Glutamatergic neuron (in vitro differentiated cells): ENCODE measurements at places on chromosomes 3 and 15. TPM values are rescaled to one million over a fixed set of nuclear protein-coding genes. Genes with fewer than 3 reads are reported as not detected.

- DNase-seq = peak; percentile 73
- peak overlapping the region; percentile 75 for H3K27ac ChIP-seq
- no peaks in the 10 kb centered on the region for H3K36me3 ChIP-seq
- no peak overlapping the region for H3K4me3 ChIP-seq
- H3K4me1 ChIP-seq = peaks cover 19% of the 10 kb centered on the region
Observed at GRCh38 chr3:58217209-58217811, 6.5 kb upstream of the DNASE1L3 start.

GRCh38 chr15:47184908-47185801 is 532.1 kb upstream of the SEMA6D start:
- peaks cover 21% of the 10 kb centered on the region for H3K27me3 ChIP-seq
- H3K4me3 ChIP-seq = peak overlapping the region; percentile 98
- no peaks in the 10 kb centered on the region for H3K36me3 ChIP-seq
- DNase-seq = peak; percentile 62

DNA sequence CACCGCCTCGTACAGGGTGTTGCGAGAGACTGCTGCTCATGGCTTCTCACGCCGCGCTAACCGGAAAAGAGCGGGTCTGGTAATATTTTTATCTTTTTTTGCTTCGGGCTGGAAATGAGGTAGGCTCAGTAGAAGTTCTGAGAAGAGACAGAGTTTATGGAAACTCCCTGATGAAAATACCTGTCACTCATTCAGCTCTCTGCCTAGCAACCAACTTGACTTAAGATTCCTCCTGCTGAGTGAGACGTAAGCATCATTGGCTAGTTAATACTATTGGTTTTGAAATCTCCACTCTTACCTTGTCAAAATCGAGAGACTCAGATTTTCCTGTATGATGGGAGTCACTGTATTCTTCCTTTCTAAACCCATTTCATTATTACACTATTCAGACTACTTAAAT is 181.7 kb downstream of the PTPRG start:
- no peak overlapping the region for H3K4me3 ChIP-seq
- no peaks in the 10 kb centered on the region for H3K27me3 ChIP-seq
- no peak for DNase-seq
- no peaks in the 10 kb centered on the region for H3K36me3 ChIP-seq

- no peak overlapping the region for H3K27ac ChIP-seq
- H3K4me3 ChIP-seq = no peak overlapping the region
- DNase-seq = no peak
- H3K27me3 ChIP-seq = no peaks in the 10 kb centered on the region
- H3K4me1 ChIP-seq = no peaks in the 10 kb centered on the region
Observed at GRCh38 chr15:34883042-34883441, 86.5 kb downstream of the AQR start.

- H3K36me3 ChIP-seq = peaks cover 4% of the 10 kb centered on the region
- H3K4me1 ChIP-seq = peaks cover 5% of the 10 kb centered on the region
- H3K4me3 ChIP-seq = no peak overlapping the region
- peaks cover 2% of the 10 kb centered on the region for H3K27me3 ChIP-seq
Observed at GRCh38 chr3:132222868-132223538, 94.2 kb upstream of the ACP3 start.

- peaks cover 1% of the 10 kb centered on the region for H3K27me3 ChIP-seq
- H3K4me3 ChIP-seq = no peak overlapping the region
- H3K36me3 ChIP-seq = no peaks in the 10 kb centered on the region
- DNase-seq = no peak
- no peak overlapping the region for H3K27ac ChIP-seq
Observed at GRCh38 chr15:58175955-58176354, 37.8 kb downstream of the AQP9 start.

DNA sequence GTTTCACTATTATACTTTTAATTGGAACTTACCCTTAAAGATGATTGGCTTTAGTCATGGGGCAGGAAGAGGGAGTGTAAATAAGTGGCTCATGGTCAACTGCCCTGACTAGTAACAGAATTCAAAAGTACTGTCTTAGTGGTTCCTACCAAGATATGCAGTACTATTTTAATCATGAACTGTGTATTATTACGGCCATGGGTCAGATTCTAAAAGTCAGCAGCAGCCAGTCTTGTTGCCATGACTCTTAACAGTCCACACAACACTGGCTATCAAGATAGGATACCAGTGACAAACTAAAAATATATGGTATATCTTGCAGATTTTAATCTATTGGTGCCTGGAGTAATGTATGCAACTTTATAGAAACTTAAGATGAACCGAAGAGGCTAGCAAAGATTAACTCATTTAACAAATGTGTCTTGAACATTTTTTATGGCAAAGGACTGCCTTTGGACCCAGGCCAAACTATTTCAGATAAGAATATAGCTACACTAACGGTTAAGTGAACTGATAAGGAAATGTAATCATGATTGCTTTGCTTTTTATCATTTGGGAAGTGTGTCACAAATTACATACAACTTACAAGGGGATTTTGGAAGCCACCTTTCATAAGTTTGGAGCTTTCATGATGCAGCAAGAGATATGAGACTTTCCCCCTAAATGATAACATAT is 163.7 kb downstream of the TCF12 start:
- H3K4me1 ChIP-seq = peaks cover 17% of the 10 kb centered on the region

- H3K4me3 ChIP-seq = peak within 1 kb of the TSS; percentile 75
- peak within 1 kb of the TSS; percentile 86 for H3K27ac ChIP-seq
- H3K27me3 ChIP-seq = no peaks in the 10 kb centered on the region
- H3K4me1 ChIP-seq = peaks cover 16% of the 10 kb centered on the region
- no peaks in the 10 kb centered on the region for H3K36me3 ChIP-seq
Observed at GRCh38 chr3:165837058-165837525, at the start of gene BCHE. TSS of gene BCHE (minus strand) at chr3:165837423. CDS start at chr3:165831033, 6,390 bp downstream.

DNA sequence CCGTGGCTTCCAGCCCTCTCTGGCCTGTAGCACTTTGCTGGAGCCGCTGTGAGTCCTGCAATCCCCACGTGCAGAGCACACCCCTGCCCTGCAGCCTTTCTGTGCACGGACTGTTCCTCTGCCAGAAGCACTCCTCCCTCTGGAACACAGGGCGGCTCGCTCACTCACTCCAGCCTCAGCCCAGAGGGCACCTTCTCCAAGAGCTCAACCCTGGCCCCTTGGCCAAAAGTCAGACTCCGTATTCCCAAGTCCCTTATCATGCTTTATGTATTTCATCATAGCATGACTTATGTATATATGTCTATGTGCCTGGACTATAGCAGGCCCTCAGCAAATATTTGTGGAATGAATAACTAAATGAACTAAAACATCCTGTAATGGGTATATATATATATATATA is 63.2 kb downstream of the ASB7 start:
- H3K36me3 ChIP-seq = no peaks in the 10 kb centered on the region
- peaks cover 8% of the 10 kb centered on the region for H3K4me1 ChIP-seq
- DNase-seq = no peak
- H3K27ac ChIP-seq = no peak overlapping the region
- H3K27me3 ChIP-seq = peaks cover 1% of the 10 kb centered on the region

- H3K36me3 ChIP-seq = peaks cover 8% of the 10 kb centered on the region
- peak overlapping the region; percentile 98 for H3K4me3 ChIP-seq
- H3K4me1 ChIP-seq = peaks cover 41% of the 10 kb centered on the region
- peaks cover 26% of the 10 kb centered on the region for H3K27me3 ChIP-seq
Observed at GRCh38 chr15:92903631-92903965, 3.5 kb downstream of the CHD2 start.

GRCh38 chr15:25801586-25802284 is 61.4 kb downstream of the ATP10A start:
- no peaks in the 10 kb centered on the region for H3K36me3 ChIP-seq
- H3K27me3 ChIP-seq = peaks cover 7% of the 10 kb centered on the region
- no peak overlapping the region for H3K4me3 ChIP-seq
- peaks cover 10% of the 10 kb centered on the region for H3K4me1 ChIP-seq
- H3K27ac ChIP-seq = peak overlapping the region; percentile 40

- peaks cover 23% of the 10 kb centered on the region for H3K4me1 ChIP-seq
- H3K27me3 ChIP-seq = no peaks in the 10 kb centered on the region
- DNase-seq = no peak
- no peaks in the 10 kb centered on the region for H3K36me3 ChIP-seq
- H3K4me3 ChIP-seq = no peak overlapping the region
Observed at GRCh38 chr3:30657914-30658313, 51.5 kb downstream of the TGFBR2 start.

GRCh38 chr3:2771193-2771592 is 339.0 kb downstream of the IL5RA start:
- H3K36me3 ChIP-seq = no peaks in the 10 kb centered on the region
- peaks cover 16% of the 10 kb centered on the region for H3K4me1 ChIP-seq
- no peak for DNase-seq
- peaks cover 2% of the 10 kb centered on the region for H3K27me3 ChIP-seq
- no peak overlapping the region for H3K4me3 ChIP-seq

DNA sequence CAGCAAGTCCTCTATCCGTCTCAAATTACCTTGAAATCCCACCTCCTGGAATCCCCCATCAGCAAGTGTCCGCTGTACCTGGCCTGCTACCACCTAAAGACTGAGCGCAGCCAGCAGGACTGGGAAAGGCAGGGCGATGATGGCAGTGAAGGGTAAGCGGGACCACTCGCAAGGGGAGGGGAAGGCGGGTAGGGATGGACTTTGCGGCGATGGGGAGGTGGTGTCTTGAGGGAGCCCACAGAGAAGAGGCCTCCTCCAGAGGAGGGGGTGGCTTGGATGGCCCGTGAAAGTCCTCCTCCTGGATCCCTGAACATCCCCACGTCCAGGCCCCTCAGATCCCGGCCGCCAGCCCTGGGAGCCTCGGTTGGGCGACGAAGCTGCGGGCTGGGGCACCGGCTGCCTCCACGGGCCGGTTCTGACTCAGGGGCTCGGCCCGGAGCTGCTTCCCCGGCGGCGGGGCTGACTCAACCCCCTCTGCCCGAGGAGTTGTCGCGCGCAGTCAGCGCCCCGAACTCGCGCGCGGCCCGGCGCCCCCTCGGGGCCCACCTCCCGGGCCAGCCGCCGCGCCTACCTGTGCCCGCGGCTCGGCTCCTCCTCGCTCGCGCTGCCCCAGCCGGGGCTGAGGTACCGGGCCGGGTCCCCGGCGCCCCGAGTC is 512 bp downstream of the LARP6 start:
- H3K27me3 ChIP-seq = peaks cover 9% of the 10 kb centered on the region
- peak overlapping the region; percentile 28 for H3K27ac ChIP-seq
- H3K4me3 ChIP-seq = peak overlapping the region; percentile 83
- DNase-seq = peak; percentile 40

GRCh38 chr3:172317984-172318383 is 130.3 kb downstream of the GHSR start:
- DNase-seq = peak; percentile 80
- peak overlapping the region; percentile 57 for H3K4me3 ChIP-seq
- peaks cover 25% of the 10 kb centered on the region for H3K4me1 ChIP-seq
- peak overlapping the region; percentile 87 for H3K27ac ChIP-seq
- peaks cover 11% of the 10 kb centered on the region for H3K27me3 ChIP-seq

DNA sequence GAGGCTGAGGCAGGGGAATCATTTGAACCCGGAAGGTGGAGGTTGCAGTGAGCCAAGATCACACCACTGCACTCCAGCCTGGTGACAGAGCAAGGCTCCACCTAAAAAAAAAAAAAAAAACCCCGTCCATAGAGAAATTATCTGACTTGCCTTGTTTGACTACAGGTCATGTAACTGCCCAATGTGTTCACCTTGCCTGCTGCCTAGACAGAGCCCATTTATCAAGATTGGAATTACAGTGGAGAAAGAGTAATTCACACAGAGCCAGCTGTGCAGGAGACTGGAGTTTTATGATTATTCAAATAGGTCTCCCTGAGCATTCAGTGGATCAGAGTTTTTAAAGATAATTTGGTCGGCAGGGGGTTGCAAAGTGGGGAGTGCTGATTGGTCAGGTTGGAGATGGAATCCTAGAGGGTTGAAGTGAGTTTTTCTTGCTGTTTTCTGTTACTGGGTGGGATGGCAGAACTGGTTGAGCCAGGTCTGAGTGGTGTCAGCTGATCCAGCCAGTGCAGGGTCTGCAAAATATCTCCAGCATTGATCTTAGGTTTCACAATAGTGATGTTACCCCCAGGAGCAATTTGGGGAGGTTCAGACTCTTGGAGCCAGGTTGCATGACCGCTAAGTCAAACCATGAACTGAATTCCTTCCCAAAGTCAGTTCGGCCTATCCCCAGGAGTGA is 40.8 kb upstream of the ACP3 start:
- DNase-seq = no peak
- H3K4me1 ChIP-seq = no peaks in the 10 kb centered on the region
- no peak overlapping the region for H3K27ac ChIP-seq
- peaks cover 14% of the 10 kb centered on the region for H3K36me3 ChIP-seq
- no peaks in the 10 kb centered on the region for H3K27me3 ChIP-seq

GRCh38 chr3:16240229-16241023 is 24.3 kb downstream of the DPH3 start:
- H3K4me3 ChIP-seq = no peak overlapping the region
- H3K36me3 ChIP-seq = no peaks in the 10 kb centered on the region
- H3K27ac ChIP-seq = peak overlapping the region; percentile 63
- peaks cover 21% of the 10 kb centered on the region for H3K4me1 ChIP-seq
- no peaks in the 10 kb centered on the region for H3K27me3 ChIP-seq

- no peak overlapping the region for H3K27ac ChIP-seq
- no peak for DNase-seq
- no peaks in the 10 kb centered on the region for H3K4me1 ChIP-seq
- no peak overlapping the region for H3K4me3 ChIP-seq
- no peaks in the 10 kb centered on the region for H3K27me3 ChIP-seq
- no peaks in the 10 kb centered on the region for H3K36me3 ChIP-seq
Observed at GRCh38 chr3:28853830-28854229, 427.0 kb upstream of the RBMS3 start.

DNA sequence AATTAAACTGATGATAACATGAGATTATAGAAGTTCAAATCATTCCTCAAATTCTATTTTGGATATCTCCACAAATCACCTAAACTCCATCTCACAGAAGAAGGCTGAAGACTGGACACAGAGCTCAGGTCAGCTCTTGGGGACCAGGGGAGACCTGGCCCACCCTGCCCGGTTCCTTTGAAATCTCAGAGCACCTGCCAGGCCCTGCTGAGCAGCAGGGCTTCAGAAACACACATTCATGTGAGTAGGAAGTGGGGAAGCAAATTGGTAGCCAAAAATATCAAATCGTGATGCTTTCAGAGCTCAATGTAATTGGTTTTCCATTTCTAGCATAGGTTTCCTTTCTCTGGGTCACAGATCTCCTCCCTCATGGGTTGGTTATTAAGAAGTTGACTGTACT is 76.2 kb downstream of the OCA2 start:
- H3K27me3 ChIP-seq = peaks cover 5% of the 10 kb centered on the region
- H3K4me3 ChIP-seq = no peak overlapping the region
- no peaks in the 10 kb centered on the region for H3K36me3 ChIP-seq
- H3K4me1 ChIP-seq = peaks cover 4% of the 10 kb centered on the region
- DNase-seq = no peak
- no peak overlapping the region for H3K27ac ChIP-seq

GRCh38 chr3:138442433-138442832 is 8.0 kb downstream of the ESYT3 start:
- H3K4me1 ChIP-seq = no peaks in the 10 kb centered on the region
- H3K27ac ChIP-seq = no peak overlapping the region
- DNase-seq = no peak

- no peaks in the 10 kb centered on the region for H3K4me1 ChIP-seq
- H3K4me3 ChIP-seq = no peak overlapping the region
- no peaks in the 10 kb centered on the region for H3K27me3 ChIP-seq
- no peak overlapping the region for H3K27ac ChIP-seq
- DNase-seq = no peak
Observed at GRCh38 chr15:57647791-57648130, 56.1 kb downstream of the MYZAP start.

GRCh38 chr3:14238930-14239329 is 60.3 kb downstream of the LSM3 start:
- peaks cover 6% of the 10 kb centered on the region for H3K36me3 ChIP-seq
- no peak for DNase-seq
- no peaks in the 10 kb centered on the region for H3K4me1 ChIP-seq
- no peak overlapping the region for H3K27ac ChIP-seq

FAM174B gene
- total RNA-seq = 8.6 TPM

WHAMM gene
- total RNA-seq = 4.2 TPM

ANKUB1 gene
- not detected for total RNA-seq

ZNF80 gene
- total RNA-seq = not detected

ECT2 gene
- total RNA-seq = 11.5 TPM

SEMA3B gene
- 5.4 TPM for total RNA-seq

TPRG1 gene
- total RNA-seq = 1.3 TPM

LAMB2 gene
- 16.6 TPM for total RNA-seq

CLASP2 gene
- 384 TPM for total RNA-seq
